ENCODE measurements at places on chromosomes 3 and 15. TPM values are rescaled to one million over a fixed set of nuclear protein-coding genes. Genes with fewer than 3 reads are reported as not detected.

Gene TWF2
- polyA plus RNA-seq, result 26.1 TPM

Gene LCMT2
- polyA plus RNA-seq, result 2.8 TPM

Gene ARGFX
- not detected for polyA plus RNA-seq

Gene SCG3
- 3.4 TPM for polyA plus RNA-seq

Gene ALDH1L1
- 22.0 TPM for polyA plus RNA-seq

GRCh38 chr3:122716667-122717066 is 36.0 kb downstream of the PARP14 start:
- no peak for DNase-seq

- DNase-seq, result no peak
Observed at GRCh38 chr3:71701251-71701762, 23.9 kb downstream of the EIF4E3 start.

- DNase-seq, result no peak
Observed at GRCh38 chr3:102074946-102075345, 225.6 kb downstream of the NFKBIZ start.

DNA sequence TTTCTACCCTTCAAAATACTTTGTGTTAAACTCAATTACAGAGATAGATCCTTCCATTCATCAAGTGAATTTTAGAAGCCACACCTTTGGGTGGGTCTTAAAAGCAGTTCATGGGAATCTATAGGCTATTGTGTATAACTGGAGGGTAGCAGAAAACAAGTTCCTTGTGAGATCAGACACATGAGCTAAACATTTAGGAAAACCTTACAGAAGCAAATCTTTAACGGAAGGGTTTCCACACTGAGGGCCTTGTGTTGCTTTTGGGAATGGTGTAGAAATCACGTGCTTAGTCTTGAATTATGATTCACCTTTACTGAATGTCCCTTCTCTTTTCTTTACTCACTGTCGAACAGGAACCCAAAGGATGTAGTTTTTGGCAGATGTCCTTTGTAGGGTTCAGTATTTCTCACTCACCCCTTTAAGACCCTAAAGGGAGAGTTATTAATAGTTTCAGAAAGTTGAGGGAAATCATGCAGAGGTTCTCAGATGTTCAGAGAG is 257.3 kb upstream of the CTDSPL start:
- no peak for DNase-seq

- no peak for DNase-seq
Observed at GRCh38 chr3:183394150-183394549, 34.3 kb downstream of the MCF2L2 start.

DNA sequence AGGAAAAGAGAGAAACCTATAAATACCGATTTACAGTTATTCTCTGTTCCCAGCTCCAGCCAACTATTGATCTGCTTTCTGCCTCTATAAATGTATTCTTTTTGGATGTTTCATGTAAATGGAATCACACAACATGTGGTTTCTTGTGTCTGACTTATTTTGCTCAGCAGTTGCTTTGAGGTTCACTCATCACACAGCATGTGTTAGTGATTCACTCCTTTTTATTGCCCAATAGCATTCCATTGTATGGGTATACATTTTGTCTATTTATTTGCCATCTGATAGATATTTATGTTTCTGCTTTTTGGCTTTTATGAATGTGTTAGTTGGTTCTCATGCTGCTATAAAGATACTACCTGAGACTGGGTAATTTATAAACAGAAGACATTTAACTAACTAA is 23.6 kb downstream of the CCR1 start:
- no peak for DNase-seq

- DNase-seq, result no peak
Observed at GRCh38 chr3:183816681-183817510, 8.5 kb downstream of the MAP6D1 start.

DNA sequence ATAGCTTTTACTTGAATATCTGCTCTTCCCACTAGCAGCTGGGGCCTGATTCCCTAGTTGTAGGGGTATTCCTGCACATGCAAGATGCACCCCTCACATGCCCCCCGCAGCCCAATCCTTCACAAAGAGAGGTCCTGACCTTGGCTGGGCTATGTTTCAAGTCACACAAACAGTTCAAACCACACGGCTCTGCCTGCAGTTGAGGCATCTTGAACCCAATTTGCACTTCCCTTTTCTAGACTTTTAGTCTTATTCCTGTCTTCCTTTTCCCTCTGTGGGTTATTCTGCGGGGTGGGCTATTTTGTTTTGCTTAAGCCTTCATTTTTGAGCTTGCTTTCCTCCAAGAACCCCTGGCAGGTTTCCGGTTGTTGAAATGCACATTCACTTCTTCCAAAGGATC is 13.3 kb upstream of the CCR1 start:
- DNase-seq, result no peak

DNA sequence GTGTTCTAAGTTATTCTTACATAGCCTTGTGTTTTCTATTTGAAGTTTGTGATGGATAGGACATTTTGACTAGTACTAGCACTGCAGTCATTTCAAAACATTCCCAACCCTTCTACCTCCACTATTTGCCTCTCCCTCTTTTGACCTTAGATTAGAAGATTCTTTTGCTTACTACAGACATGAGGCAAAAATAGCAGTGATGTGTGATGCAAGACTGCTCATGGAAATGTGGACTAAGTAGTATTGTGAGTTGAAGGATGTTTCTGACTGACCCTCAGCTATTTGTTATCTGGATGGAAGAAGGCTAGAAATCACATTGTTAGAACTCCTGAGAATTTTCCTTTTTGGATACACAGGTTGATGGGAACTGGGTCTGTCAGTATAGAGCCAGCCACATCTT is 45.9 kb downstream of the ATP2C1 start:
- DNase-seq, result no peak

GRCh38 chr3:105323274-105323599 is 43.5 kb upstream of the ALCAM start:
- no peak for DNase-seq

- DNase-seq, result no peak
Observed at GRCh38 chr3:167350245-167350862, 29.7 kb downstream of the ZBBX start.

All from adrenal gland (tissue), 19 donors.